ENCODE measurements at places on chromosomes 11 and 22. TPM values are rescaled to one million over a fixed set of nuclear protein-coding genes. Genes with fewer than 3 reads are reported as not detected.

GRCh38 chr11:83957038-83957900 is 671.1 kb upstream of the CCDC90B start:
- no peak for DNase-seq

GRCh38 chr22:38043151-38044039 is 13.8 kb upstream of the PICK1 start:
- no peak for DNase-seq

DNA sequence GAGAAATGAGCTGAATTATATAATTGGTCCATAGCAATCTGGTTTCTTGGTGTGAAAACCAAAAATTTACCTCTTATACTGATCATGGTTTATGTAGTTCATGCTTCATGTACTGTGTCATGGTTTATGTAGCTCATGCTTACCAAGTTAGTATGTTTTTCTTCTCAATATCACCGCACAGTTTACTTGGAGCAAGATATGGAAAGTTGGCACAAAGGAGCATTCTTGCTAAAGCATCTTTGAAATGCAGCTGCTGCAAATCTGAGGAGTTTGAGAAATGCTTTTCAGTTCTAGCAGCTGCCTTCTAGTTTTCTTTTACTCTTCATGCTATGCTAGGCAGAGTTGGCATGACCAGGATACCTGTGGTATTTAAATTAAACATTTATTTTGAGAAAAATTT is 4.5 kb downstream of the OR10G7 start:
- no peak for DNase-seq

DNA sequence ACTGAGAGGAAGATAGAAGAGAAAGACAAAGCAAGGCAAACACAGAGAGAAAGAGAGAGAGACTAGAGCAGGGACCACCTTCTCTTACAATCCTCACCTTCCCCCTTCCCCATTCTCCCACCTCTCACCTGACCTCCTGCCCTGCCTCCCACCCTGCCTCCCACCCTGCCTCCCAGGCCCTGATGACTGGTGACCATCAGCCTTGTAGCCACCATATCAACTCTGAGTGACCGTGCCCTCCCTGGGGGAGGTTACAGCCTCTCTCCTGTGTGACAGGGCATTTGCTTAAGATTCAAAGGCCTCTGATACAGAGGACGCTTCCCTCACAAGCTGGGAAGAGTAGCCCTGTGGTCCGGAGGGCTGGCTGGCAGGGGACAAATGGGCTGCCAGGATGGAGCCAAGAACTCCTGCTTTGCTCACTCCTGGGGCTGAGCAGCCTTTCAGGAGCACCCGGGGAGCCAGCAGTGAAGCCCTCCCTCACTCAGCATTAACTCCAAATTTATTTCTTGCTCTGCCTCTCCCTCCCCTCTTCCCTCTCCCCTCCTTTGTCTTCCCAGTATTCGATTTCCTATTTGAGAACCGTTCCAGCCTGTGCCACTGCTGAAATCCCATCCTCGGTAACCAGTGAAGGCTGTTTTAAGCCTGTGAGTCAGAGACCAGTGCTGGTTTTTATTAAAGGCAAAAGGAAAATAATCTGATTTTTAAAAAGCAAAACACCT is 125.2 kb upstream of the SYT13 start:
- no peak for DNase-seq

- no peak for DNase-seq
These were observed 55.7 kb downstream of the THAP12 start for GRCh38 chr11:76325185-76325584.

DNA sequence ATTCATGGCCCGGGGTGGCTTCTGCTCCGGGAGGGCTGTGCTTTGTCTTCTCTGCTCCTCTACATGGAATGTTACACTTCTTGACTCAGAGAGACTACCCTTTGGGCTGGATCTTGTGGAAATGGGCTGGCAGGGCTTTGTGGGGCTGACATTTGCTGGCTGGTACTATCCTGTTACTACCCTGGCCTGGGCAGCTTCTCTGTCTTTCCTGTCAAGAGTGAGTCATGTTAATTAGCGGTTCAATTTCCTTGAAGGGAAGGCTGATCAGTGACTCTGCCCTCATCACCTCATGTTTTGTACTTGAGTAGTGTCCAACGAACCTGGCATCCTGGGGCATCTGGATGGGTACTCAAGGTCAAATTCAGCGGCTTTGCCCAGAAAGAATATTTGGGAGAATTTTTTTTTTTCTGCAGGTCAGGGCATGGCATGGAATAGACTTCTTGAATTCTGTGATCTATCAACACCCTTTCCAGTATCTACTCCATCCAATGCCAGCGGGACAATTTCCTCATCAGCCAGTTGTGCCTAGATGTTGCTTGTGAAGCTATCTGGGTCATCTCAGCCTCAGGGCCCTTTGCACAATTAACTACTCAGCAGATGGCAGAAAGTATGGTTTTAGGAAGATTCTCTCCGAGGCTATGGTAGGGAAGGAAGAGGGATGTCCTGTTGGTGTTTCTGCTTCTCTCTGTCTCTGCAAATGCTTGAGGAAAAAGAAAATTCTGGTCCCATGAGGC is 140.5 kb upstream of the PLET1 start:
- no peak for DNase-seq

GRCh38 chr11:1084561-1085439 is 10.1 kb downstream of the MUC2 start:
- DNase-seq, result peak; percentile 59

- no peak for DNase-seq
These were observed 4.2 kb downstream of the FIBP start for GRCh38 chr11:65883786-65884715.

- no peak for DNase-seq
These were observed 56.1 kb downstream of the KIAA1671 start for GRCh38 chr22:25008666-25009065.

DNA sequence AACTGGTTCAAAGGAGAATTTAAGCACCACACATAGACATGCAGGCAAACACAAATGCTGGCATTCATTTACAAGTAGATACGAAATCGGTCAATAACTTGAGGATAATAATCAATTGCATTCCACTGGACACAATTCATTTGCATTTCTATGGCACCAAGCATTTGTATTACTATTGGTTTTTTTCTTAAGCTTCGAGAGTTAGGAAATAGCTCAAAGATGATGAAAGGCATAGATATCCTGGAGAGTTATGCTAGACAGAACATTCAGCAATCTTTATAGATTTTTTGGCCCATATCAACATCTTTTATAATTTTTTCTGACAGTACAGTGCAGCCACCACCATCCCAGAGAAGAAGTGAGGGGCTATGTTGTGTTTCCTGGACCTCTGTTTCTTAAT is 544.4 kb downstream of the MIAT start:
- DNase-seq, result no peak

GRCh38 chr11:35121326-35121865 is 17.6 kb upstream of the CD44 start:
- no peak for DNase-seq

DNA sequence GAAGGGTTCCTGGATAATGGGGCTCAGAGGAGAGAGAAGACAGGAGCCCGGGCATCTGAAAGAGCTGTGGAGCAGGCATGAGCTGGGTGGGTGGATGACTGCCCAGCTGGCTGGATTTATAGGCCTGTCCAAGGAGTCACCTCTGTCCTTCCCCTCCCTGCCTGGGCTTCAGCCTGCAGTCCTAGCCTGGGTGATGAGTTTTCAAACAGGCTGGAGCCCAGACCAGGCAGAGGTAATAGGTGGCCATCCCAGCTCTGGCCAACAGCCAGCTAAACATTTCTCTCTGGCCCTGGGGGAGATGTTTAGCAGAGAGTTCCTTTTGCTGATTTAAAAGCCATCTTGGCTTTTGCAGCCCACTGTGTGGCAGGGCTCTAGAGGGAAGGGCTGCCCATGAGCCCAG is 5.4 kb downstream of the C11orf96 start:
- no peak for DNase-seq

DNA sequence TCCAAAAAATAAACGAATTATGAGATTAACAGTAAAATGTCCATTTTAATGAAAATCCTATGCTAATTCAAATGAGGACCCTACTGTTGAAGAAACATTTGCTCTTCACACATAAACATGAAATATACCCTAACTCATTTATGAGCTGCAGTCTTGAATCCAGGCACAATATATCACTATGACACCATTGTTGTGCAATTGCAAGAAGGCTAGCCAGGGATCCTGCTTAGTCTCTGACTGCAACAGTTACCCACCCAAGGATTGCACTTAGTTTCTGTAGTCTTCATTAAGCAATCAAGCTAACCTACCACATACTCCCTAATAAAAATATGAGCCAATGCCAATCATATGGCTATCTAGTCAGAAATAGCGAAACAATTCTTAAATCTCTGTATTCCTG is 981.0 kb upstream of the FAT3 start:
- DNase-seq, result no peak

GRCh38 chr22:38104084-38104483 is 6.4 kb downstream of the BAIAP2L2 start:
- no peak for DNase-seq

DNA sequence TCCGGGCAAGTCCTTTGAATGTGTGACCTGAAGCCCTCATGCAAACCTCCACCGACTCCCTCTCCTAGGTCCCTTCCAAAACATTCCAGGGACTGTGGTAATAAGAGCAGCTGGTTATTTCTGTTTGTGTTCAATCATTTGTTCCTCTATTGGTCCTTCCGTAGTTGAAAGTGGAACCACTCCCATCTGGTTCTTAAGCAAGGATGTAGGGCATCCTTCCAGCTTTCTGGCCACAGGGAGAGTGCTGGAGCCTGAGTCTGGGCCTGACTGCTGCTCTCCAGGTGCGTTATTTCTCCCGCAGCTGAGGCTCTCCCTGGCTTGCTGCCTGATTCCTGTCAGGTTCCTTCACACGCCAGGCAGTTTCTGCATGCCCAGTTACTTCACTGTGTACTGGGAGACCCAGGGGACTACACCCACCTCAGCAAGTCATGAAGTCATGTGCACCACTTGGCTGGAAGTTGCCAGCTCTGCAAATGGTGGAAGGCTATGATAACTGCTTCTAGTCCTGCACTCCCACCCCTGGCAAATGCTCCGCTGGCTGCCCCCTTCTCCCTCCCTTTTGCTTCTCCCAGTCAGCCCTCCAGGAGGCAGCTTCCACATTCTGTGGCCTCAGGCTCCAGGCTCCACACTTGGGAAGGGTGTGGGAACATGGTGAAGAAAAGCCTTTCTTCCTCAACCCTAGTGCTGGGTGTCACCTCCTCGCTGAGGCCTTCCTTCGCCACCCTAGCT is 4.0 kb upstream of the ALX4 start:
- peak; percentile 18 for DNase-seq

GRCh38 chr11:122202951-122203456 is 87.0 kb upstream of the BLID start:
- peak; percentile 81 for DNase-seq

- peak; percentile 96 for DNase-seq
These were observed 26.8 kb downstream of the RPL3 start for GRCh38 chr22:39292561-39293074.

- DNase-seq, result no peak
These were observed 9.6 kb upstream of the CD81 start for GRCh38 chr11:2367266-2368160.

GRCh38 chr11:130725421-130726233 is 190.7 kb downstream of the SNX19 start:
- DNase-seq, result no peak

- no peak for DNase-seq
These were observed 68.7 kb downstream of the DDX10 start for GRCh38 chr11:108733479-108734116.

DNA sequence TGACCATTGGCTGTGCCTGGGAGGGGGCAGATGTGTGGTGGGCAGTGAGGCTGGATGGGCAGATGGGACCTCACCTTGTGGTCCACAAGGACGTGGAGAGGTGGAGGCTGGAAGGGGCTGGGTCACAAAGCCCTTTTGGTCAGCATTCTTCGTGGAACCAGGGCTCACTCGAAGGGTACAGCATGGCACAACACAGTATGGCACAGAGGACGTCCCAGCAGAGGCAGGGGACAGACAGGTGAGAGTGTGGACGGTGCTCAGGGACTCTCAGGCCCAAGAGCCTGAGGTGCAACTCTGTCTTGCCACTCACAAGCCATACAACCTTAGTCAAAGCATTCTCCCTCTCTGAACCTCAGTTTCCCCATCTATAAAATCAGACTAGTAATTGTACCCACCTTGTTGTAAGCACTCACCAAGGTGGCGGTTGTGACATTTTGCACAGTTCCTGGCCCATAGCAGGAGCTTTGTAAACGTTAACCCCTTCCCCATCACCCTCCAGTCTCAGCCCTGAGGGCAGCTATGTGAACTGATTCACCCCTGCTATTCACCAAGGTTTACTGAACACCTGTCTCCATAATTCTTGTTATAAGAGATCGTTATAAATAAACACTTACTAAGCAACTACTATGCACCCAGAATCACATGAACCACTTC is 11.6 kb upstream of the TSKU start:
- DNase-seq, result no peak

- DNase-seq, result no peak
These were observed 21.1 kb upstream of the RDX start for GRCh38 chr11:110317516-110317932.

- DNase-seq, result no peak
These were observed 12.9 kb downstream of the RELT start for GRCh38 chr11:73389134-73389525.

GRCh38 chr11:79377406-79377805 is 63.4 kb downstream of the TENM4 start:
- DNase-seq, result no peak

DNA sequence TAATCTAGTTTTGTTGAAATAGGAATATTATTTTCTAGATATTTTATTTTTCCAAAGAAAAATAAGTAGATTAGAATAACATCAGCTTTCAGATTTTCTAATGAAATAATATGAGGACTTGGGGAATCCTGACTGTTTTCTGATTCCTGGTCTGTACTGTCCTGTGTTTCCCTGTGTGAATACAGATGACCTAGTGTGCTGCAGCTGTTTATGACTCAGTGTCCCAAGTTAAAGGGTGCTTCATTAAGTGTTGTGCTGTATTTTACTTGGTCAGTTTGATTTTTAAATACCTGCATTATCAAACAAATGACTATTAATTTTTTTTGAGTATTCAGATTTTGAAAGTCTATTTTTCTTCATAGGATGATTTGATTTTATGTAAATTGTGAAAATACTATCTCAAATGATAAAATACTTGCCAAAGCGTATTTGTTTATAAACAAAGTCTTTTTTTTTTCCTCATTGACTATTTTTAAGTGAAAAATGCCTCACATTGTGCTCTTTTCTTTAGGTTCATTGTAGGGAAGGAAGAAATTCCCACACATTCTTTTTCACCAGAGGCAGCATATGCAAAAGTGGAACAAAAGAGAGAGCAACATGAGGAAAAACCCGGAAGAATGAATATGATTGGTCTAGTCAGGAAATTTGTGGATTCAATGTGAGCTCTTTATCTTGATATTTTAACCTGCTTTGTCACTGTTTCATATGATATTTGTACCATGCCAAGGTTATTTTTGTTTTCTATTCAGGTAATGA is 264.2 kb downstream of the TMEM135 start:
- DNase-seq, result no peak

- no peak for DNase-seq
These were observed 4.2 kb downstream of the LGR4 start for GRCh38 chr11:27468209-27468994.

The TMEM191C gene
- total RNA-seq, result 4.0 TPM

The OR8G5 gene
- total RNA-seq, result 0.58 TPM

The MMP1 gene
- total RNA-seq, result 19.1 TPM

The UPK3A gene
- not detected for total RNA-seq

The BRSK2 gene
- 0.26 TPM for total RNA-seq

The SCN3B gene
- total RNA-seq, result 3.2 TPM

The GTSE1 gene
- 0.43 TPM for total RNA-seq

The HEPN1 gene
- total RNA-seq, result not detected

The JHY gene
- 8.9 TPM for total RNA-seq

The FBLN1 gene
- total RNA-seq, result 272 TPM

The UCP3 gene
- 2.6 TPM for total RNA-seq

The EXPH5 gene
- total RNA-seq, result 30.8 TPM

The SPON1 gene
- total RNA-seq, result 76.8 TPM

The OR4C15 gene
- not detected for total RNA-seq

The CHRNA10 gene
- 1.2 TPM for total RNA-seq

The THY1 gene
- total RNA-seq, result 7.8 TPM

The HTR3A gene
- not detected for total RNA-seq

Measured in upper lobe of right lung (tissue), 1 donor.